ENCODE measurements at places on chromosomes 12 and 14.

DNA sequence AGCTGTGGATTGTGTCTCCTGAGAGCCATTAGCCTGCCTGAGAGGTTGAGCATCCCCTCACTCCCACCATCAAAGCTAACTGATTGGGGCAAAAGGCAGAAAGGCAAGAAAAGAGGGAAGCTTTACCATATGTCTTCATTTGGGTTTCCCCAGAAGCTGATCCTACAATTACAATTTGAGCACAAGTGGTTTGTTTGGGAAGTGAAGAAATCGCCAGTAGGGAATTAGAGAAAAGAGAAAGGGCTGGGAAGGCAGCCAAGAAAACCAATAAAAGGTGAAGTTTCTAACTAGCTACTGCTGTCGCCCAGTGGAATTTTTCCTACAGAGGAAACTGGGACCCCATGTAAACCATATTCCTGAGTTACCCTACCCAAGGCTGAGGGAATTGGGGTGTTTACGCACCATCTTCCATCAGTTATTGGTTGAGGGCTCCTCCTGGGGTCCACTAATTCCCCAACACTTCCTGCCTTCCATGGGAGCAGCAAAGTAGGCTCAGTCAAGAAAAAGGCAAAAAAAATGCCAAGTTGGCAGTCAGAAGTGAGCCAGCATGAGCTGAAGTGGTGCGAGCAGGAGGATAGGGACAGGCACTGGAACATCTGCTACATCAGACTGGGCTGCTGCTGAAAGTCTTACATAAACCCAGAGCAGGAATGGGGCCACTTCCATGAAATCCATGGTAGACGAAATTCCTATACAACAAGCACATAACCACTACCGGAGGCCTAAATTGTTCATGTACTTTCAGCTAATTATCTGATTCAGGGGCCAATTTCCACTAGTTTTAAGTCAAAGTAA, 17.3 kb downstream of the KCNK10 start:
- no peak for DNase-seq

DNA sequence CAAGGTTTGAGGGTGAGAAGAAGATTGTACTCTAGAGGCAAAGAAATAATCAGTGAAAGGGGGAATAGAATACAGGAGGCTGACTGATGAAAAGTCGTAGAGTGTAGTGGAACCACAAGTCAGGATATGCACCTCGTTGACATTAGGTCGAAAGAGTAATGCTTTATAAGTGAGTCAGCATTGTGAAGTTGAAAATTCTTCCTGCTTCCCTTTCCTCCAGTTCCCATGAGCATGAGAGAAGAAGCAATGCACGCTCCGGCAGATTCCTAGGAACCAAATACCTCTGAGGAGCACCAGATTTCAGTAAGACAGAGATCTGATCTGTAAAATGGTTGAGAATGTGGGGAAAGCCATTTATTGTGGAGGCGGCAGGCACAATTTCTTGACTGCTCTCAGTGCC, 16.5 kb downstream of the CCER1 start:
- no peak for DNase-seq

- no peak for DNase-seq
Observed at GRCh38 chr12:94663702-94664101, 13.3 kb upstream of the TMCC3 start.

GRCh38 chr12:53070877-53071492, 8.2 kb downstream of the SPRYD3 start:
- no peak for DNase-seq

- no peak for DNase-seq
Observed at GRCh38 chr12:124844411-124845397, 19.0 kb downstream of the SCARB1 start.

All from GM12865 (cell line).